ENCODE measurements at places on chromosomes 7 and 10.

DNA sequence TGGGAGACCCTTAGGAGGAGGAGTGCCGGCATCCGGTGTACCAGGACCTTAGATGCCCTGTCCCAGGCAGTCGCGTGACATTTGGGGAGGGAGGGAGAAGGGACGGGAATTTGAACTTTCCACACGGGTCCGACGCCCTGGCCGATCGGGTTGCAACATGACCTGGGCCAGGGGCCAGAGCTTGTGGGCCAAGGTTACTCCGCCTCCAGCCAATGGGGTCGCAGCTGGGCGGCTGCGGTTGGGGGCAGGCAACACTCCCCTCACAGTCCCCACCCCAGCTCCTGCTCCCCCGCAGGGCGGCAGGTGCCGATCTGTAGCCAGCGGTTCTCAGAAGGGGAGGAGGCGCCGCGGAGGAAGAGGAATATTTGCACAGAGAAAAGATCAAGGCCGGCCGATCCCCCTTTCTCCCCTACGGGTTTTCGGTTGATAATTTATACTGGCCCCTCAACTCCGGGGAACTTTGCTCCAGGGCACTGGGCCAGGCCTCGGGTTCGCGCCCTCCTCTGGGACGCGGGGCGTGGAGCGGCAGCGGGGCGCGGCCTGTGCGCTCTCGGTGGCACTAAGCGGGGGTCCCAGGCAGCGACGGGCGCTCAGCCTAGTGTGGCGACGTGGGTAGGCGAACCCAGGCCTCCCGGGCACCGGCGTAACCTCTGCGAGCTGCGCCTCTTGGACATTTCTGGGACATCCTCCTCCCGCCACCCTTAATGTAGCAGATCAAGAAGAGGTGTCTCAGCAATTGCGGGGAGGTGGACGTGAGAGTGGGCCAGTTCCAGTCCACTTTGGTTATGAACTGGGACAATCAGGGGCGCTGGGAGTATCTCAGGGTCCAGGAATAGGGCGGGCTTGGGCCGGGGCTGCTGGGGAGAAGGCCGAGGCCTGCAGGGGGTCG lies 1.2 kb downstream of the MLXIPL start:
- DNase-seq, result no peak

- DNase-seq, result no peak
Observed at GRCh38 chr7:4386190-4386589, 295.9 kb upstream of the FOXK1 start.

DNA sequence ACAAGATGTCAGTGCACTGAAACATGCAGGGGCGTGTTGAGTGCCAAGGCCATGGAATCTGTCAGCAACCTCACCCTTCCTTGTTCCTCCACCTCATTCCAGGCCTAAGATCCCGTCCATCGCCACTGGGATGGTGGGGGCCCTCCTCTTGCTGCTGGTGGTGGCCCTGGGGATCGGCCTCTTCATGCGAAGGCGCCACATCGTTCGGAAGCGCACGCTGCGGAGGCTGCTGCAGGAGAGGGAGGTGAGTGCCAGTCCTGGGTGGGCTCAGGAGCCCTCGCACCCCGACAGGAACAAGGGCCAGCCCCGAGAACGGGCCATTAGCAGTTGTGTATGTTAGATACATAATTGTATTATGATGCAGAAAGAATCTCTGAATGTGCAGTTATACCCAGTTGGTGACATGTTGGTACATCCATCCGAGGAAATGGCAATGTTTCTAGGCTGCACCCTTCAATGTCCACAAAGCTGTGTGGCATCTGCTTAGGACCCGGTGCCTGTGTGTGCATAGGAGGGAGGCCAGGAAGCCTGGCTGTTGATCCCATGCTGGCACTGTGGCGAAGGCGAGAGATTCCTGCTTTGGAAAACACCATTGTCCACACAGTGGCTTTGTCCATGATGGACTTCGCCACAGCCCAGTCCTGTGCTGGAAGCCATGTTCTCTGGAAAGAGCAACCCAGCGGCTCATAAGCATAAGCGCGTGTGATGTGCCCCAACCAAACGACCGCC lies 154.2 kb downstream of the EGFR start:
- no peak for DNase-seq

GRCh38 chr7:36289833-36290661 lies 99.6 kb upstream of the ANLN start:
- no peak for DNase-seq

DNA sequence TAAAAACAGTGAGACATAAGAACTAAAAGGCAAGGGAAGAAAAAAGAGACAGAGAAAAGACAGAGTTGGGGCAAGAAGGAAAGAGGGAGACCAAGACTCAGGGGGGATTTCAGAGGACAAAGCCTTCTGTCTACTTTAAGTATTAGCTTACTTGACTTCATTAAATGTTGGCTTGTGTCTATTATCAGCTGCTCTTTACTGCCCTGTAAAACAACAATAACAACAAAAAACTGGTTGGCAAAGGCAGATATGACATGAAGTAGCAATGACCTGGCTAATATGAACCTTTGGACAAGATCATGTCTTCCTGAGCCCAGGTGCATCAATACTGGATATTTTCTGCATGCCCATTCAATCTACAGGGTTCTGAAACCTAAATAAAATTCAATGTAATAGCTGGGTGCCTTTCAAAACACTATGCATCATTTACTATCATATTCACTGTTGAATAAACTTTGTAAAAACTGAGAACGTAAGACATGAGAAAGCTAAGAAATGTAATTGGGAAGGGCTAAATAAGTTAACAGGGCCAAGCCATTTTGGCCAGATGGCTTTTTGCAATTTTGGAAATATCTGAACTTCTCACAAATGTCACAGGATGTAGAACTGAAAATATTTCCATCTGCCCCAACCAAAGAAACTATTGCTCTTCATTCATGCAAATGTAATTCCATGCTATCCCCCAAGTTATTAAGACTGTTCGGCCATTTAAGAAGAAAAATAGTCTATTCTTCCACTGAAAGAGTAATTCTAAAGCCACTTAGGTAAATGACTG lies 49.4 kb downstream of the LRRN3 start:
- no peak for DNase-seq

DNA sequence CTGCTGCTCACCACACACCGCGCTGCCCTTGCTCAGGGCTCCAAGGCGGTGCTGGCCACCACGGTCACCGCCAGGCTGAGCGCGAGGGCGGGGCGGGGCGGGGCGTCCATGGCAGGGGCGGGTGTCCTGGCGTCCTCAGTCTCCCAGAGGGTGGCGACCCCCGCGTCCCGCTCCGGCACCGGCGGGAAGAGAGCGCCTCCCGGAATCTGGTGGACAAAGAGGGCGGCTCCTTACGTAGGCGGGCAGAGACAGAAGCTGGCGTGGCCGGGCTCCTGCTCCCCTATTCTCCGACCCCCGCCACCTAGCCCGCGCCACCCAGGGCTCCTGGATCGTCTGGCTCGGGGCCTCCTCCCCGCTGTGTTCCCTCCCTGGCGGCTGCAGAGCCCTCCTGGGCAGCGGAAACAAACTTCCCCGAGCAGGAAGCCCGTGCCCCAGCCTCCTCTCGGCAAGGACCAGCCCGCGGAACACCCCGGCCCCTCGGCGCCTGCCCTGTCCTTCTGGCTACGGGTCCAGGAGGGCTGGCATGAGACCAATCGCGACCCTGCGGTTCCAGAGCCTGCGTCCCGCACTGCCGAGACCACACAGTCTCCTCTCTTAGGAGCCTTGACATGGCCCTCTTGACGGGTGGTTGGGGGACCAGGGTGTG lies 133.8 kb upstream of the ZNF92 start:
- no peak for DNase-seq

GRCh38 chr7:80181411-80181810 lies 46.8 kb downstream of the GNAI1 start:
- no peak for DNase-seq

- no peak for DNase-seq
Observed at GRCh38 chr7:25850735-25851134, 301.3 kb upstream of the NFE2L3 start.

- no peak for DNase-seq
Observed at GRCh38 chr7:113281223-113281622, 162.9 kb upstream of the SMIM30 start.
